ENCODE measurements at places on chromosomes 1 and 21. TPM values are rescaled to one million over a fixed set of nuclear protein-coding genes. Genes with fewer than 3 reads are reported as not detected.
A peak's percentile ranks its signal among the peaks of the same experiment; 100 is the strongest.

DNA sequence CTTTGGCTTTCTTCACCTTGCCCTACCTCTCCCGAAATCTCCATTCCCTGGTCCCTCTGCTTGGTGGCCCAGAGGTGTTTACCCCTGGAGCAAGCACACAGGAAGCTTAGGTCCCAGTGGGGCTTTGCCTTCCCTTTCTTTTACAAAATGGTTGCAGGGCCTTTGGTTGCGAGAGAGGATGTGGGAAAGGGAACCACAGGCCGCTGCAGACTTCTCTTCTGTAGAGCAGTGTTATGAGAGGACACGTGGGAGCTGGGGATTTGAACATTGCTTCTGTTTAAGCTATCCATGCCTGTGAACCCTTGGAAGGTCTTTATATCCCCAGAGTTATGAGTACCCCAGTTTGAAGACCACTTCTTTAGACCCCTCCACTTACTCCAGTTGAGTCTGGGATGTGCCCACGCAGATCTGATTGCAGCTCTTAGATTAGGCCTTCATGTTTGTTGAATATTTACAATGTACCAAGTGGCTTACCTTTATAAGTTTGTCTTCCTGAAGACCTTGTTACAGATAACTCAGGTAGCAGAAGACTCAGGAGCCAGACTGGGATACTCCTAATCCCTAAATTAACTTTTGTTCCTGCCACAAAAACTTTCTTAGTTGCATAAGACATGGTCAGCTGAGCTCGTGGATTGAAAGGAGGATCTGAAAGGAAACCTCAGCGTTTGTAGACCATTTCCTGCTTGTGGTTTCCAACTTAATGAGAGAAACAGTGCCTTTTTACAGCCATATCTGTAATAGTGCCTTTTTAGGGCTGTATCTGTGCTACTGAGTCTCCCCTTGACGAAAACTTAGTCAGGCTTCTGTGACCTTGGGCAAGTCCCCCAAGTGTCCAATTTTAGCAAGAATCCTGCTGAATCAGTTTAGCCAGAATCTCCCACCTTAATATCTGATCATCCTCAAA is 21.9 kb upstream of the IVNS1ABP start:
- H3K4me3 ChIP-seq: no peak overlapping the region
- H3K27me3 ChIP-seq: no peaks in the 10 kb centered on the region
- H3K36me3 ChIP-seq: no peaks in the 10 kb centered on the region
- H3K4me1 ChIP-seq: no peaks in the 10 kb centered on the region

DNA sequence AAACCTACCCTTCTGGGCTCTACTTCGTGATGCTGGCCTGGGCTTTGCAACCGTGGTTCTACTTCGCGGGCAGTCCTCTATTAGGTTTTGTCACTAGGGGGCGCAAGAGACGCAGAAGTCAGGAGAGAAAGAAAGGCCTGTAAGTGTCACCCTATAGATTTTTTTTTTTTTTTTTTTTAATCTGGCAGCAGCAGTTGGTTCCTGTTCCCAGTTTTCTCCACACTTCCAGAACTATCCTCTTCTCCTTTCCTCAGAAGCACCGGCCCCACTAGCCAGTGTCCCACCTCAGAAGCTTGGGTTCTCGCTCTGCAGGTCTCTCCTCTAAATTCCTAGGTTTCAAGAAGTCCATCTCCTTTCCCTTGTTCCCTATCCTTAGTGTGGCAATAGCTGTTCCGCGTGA is 9.1 kb upstream of the LCE2D start:
- H3K4me3 ChIP-seq: no peak overlapping the region
- H3K36me3 ChIP-seq: no peaks in the 10 kb centered on the region
- H3K4me1 ChIP-seq: no peaks in the 10 kb centered on the region
- H3K27ac ChIP-seq: no peak overlapping the region
- no peak for DNase-seq

- no peaks in the 10 kb centered on the region for H3K36me3 ChIP-seq
- no peak overlapping the region for H3K27ac ChIP-seq
- DNase-seq: no peak
- H3K4me3 ChIP-seq: no peak overlapping the region
- H3K27me3 ChIP-seq: no peaks in the 10 kb centered on the region
These were observed 63.7 kb downstream of the WLS start for GRCh38 chr1:68168545-68169171.

DNA sequence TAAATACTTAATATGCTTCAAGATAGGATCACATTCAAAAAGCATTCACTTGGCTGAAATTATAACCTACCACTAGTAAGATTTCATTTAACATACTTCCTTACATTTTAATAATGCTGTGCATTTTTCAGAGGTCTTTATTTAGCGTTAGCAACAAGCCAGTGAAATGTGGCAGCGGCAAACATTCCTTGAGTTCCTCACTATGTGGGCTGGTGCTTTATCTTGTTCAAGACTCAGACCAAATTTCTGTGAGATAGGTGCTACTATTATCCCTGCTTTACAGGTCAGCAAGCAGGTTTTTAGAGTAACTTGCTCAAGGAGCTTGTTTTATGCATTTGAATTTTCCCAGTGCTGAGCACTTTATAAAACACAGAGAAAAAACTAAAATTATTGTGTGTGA is 132.7 kb downstream of the PLPPR4 start:
- no peak overlapping the region for H3K27ac ChIP-seq
- no peaks in the 10 kb centered on the region for H3K4me1 ChIP-seq
- no peak for DNase-seq
- no peak overlapping the region for H3K4me3 ChIP-seq
- H3K36me3 ChIP-seq: no peaks in the 10 kb centered on the region
- H3K27me3 ChIP-seq: no peaks in the 10 kb centered on the region

The RPS6KA1 gene
- 13.1 TPM for total RNA-seq

The DAB1 gene
- 4.5 TPM for total RNA-seq

The IL6R gene
- total RNA-seq: 33.3 TPM

- no peak overlapping the region for H3K27ac ChIP-seq
- no peaks in the 10 kb centered on the region for H3K36me3 ChIP-seq
- H3K4me3 ChIP-seq: no peak overlapping the region
- no peak for DNase-seq
- no peaks in the 10 kb centered on the region for H3K4me1 ChIP-seq
These were observed 21.3 kb upstream of the TLCD4 start for GRCh38 chr1:95095833-95096217.

The LMOD1 gene
- total RNA-seq: 86.9 TPM

GRCh38 chr1:23751050-23751814 is 8.0 kb downstream of the ELOA start:
- no peak overlapping the region for H3K4me3 ChIP-seq
- no peak overlapping the region for H3K27ac ChIP-seq
- DNase-seq: no peak
- no peaks in the 10 kb centered on the region for H3K27me3 ChIP-seq
- H3K36me3 ChIP-seq: peaks cover 25% of the 10 kb centered on the region

DNA sequence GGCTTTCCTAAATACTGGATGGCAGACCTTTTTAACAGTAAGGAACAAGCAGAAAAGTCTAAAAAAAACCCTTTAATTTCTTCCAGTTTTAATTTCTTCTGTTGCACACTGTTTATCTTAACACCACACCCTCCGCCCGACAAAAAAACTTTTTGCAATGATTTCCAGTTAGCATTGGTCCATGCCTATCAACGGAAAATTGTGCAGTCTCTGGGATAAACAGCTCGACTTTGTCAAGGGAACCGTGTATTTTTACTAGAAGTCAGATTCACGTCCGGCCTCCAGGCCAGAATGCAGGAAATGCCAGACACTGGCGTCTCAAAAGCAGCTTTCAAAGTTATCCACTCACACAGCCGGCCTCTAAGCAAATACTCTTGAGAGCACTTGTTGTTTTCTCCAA is 378 bp upstream of the NUP210L start:
- peak overlapping the region; percentile 60 for H3K27ac ChIP-seq
- no peaks in the 10 kb centered on the region for H3K36me3 ChIP-seq
- H3K4me3 ChIP-seq: no peak overlapping the region
- peaks cover 65% of the 10 kb centered on the region for H3K4me1 ChIP-seq
- H3K27me3 ChIP-seq: no peaks in the 10 kb centered on the region

- no peaks in the 10 kb centered on the region for H3K36me3 ChIP-seq
- DNase-seq: no peak
- no peaks in the 10 kb centered on the region for H3K4me1 ChIP-seq
- no peak overlapping the region for H3K27ac ChIP-seq
- no peak overlapping the region for H3K4me3 ChIP-seq
- no peaks in the 10 kb centered on the region for H3K27me3 ChIP-seq
These were observed 19.6 kb upstream of the FAM89A start for GRCh38 chr1:231059566-231060193.

DNA sequence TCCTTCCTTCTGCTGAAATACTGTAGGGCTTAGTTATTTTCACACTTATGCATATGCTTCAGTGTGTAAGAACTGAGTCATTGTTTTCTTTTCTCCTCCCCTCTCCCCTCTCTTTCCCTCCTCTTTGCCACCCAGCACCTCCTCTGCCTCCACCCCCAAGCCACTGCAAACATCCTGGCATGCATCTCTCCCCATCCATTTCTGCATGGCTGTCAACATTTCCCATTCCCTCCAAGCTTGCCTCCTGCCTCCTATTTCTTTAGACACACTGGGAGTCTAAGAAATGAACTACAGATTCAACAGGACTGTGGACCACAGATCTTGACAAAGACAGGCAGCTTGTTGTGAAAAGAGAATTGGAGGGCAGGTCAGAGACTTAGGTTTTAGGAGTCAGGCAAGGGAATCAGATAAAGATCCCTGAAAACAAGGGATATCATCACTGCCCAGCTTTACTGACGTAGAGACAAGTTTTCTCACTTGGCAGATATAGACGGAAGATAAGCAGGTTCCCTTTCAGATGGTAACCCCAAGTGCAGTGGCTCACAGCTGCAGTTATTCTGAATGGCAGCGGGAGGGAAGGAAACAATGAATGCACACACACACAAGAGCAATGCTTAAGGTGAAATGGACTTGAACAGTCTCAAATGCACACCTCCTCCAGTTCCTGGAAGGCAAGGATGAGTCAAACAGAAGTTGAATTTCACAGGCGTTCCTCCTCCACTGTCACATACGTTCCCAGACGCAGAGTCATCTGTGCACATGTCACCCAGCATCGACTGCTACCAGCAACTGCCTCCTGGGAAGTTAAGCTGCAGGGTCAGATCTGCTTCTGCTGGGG is 56.1 kb downstream of the HIVEP3 start:
- no peaks in the 10 kb centered on the region for H3K4me1 ChIP-seq
- no peak for DNase-seq

GRCh38 chr1:224683936-224684335 is 67.8 kb downstream of the CNIH3 start:
- no peak overlapping the region for H3K27ac ChIP-seq
- DNase-seq: no peak
- no peaks in the 10 kb centered on the region for H3K27me3 ChIP-seq

- no peaks in the 10 kb centered on the region for H3K27me3 ChIP-seq
- H3K4me3 ChIP-seq: no peak overlapping the region
- DNase-seq: no peak
- no peaks in the 10 kb centered on the region for H3K36me3 ChIP-seq
- H3K27ac ChIP-seq: no peak overlapping the region
- H3K4me1 ChIP-seq: no peaks in the 10 kb centered on the region
These were observed 66.1 kb downstream of the NCAM2 start for GRCh38 chr21:21064353-21064752.

Data from tibial nerve (tissue), 4 donors.